Activated CD4-positive, alpha-beta T cell treated with anti-CD3 and anti-CD28 coated beads, Interleukin-2, Interleukin-6, amounts not matched to agents 100 ng/mL and 50 ng/mL, durations not matched to agents 16 hours and 8 hours (primary cell): ENCODE measurements at places on chromosomes 5 and 9.

DNA sequence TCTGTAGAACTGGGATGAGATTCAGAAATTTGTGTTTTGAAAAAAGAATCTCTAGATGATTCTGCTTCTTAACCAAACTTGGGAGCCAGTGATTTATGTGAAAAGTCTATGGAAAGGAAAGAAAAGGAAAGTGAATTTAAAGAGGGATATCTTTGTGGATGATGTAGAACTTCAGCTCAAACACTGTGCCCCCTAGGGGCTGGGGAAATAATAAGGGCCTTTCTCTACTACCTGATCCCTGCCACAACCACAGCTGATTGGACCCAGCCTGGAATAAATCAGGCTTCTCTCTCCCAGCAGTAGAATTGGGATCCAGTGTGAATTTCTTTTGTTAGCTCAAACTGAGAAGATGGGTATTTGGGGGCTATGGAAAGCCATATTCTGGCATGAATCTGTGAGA, 155.0 kb downstream of the PRELID2 start:
- DNase-seq: no peak

GRCh38 chr5:74501674-74502478, 138.7 kb downstream of the ENC1 start:
- DNase-seq: no peak

- DNase-seq: no peak
Measured at GRCh38 chr9:91740701-91741100, 209.3 kb downstream of the ROR2 start.

DNA sequence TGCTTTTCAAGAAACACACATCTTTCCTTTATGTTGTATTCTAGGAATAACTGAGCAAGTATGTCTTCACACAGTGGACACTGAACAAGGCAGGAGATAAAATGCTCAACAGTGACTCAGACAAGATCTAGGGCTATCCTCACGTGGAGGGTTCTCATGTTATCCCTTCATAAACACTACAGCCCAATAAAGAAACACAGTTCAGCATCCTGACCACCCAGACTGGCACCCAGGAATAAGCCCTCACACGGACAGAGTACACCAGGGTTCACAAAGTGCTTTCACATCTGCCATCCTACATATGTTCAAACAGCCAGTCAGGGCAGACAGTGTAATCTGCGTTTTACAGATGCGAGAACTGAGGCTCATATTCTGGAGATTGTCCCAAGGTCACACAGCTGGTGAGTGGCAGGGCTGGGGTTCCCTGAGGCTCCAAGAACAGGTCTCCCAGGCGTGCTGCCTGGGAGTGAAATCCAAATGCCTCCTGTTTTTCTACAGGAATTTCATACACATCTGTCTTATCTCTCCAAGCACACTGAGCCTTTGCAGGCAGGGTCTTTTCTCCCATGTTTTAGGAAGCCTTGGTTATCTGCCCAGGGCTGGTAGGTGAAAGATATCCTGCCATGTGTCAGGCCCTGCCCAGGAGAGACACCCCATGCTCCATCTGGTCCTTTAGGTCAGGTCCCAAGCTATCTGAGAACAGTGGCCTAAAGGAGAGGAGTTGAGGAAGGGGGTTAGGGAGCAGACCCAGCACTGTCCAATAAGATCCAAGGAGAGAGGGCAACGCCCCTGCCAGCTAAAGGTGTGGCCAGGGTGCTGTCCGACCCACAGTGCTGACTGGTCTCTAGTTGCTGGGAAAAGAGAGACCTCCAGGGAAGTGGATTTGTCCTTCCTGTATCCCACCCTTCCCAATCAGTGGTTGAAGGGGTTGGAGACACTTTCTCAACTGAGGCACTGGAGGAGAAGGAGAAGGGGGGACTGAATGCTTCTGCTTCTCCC, 47.9 kb upstream of the XPA start:
- DNase-seq: no peak

DNA sequence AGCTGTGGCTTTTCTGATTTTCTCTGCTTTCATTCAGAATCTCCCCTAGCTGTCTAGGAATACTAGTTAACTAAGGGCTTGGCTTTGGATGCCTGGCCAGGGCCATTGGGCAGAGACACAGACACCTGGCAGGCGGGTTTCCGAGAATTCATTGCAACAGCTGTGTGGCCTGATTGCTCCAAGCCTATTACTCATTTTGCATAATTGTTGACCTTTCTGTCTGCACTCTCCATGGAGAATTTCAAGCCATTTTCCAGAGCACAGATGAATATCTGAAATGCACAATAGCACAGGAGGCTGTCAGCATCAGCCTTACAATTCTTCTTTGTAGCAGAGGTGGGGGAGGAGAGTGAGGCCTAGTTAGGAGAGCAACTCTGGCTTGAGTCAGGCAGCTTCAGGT, 310.5 kb downstream of the DMAC1 start:
- DNase-seq: no peak

- DNase-seq: no peak
Measured at GRCh38 chr5:2700876-2701275, 50.6 kb downstream of the IRX2 start.
